ENCODE measurements at places on chromosomes 5 and 9.
A peak's percentile ranks its signal among the peaks of the same experiment; 100 is the strongest.

DNA sequence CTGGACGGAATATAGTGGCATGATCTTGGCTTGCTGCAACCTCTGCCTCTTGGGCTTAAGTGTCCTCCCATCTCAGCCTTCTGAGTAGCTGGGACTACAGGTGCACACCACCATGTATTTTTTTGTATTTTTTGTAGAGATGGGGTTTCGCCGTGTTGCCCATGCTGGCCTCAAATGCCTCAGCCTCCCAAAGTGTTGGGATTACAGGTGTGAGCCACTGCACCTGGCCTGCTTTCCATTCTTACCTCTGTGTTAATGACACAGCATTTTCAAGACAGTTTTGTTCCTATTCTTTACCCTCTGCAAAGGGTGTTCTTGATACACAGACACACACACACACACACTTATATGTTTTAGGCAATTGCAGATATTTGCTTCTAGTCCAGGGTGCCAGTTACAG is 113.3 kb downstream of the LRRC70 start:
- no peak for DNase-seq

GRCh38 chr9:98968601-98969337 is 25.1 kb downstream of the COL15A1 start:
- no peak for DNase-seq

DNA sequence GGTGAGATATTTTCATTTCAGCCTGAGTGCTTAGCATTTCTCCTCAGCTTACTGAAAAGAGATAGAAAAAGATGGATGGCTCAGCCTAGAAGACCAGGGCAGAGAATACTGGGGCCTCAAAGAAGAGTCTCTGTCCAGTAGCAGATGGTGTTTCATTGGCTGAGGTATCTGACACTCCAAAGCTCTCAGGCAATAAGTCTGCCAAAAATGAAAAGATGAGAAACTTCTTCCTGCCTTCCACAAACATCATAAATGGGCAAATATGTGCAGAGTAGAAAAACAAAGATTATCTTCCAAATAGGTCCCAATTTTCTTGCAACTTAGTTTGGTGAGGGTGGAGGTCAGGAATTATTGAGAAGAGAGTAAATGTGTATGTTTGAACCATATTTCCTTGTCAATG is 87.4 kb upstream of the ICE1 start:
- no peak for DNase-seq

GRCh38 chr5:6829150-6829784 is 116.0 kb downstream of the TENT4A start:
- peak; percentile 82 for DNase-seq

DNA sequence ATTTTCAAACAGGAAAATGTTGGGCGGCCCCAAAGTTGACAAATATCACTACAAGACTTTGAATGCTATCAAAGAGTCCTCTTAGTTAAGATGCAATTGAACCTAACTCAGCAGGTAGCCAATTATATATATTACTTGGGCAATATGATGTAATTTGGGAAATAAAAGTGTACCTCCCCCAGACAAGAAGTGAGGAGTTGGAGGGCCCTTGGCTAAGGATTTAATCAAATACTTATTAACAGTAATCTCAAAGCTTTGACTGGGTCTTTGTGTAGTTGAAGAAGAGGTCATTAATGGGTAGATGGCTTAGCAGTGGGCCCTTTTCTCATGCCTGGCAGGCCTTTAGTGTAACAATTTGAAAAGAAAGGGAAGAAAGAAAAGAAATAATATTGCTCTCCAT is 599.0 kb downstream of the CSNK1G3 start:
- no peak for DNase-seq

GRCh38 chr5:138316355-138316754 is 15.2 kb downstream of the CDC25C start:
- no peak for DNase-seq

GRCh38 chr5:38931731-38932130 is 85.9 kb downstream of the OSMR start:
- DNase-seq: no peak

GRCh38 chr9:136024696-136025316 is 63.6 kb upstream of the UBAC1 start:
- no peak for DNase-seq

DNA sequence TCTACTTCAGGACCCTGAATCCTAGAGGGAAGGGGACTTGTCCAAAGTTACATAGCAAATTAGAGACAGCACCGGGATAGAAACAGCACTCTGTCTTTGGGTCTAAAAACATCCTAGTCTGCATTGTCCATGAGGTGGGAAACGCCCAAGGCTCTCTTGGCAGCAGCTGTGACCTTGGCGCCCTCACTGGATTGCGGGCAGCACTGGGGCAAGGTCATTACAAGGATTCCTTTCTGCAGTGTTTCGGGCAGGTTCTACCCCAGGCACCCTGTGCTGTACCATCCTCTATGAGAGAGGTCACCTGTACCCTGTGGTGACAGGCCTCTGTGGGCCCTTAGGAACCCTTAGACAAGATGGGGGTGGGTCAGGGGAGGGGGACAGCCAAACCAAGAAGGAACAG is 8.6 kb downstream of the CD74 start:
- DNase-seq: no peak

DNA sequence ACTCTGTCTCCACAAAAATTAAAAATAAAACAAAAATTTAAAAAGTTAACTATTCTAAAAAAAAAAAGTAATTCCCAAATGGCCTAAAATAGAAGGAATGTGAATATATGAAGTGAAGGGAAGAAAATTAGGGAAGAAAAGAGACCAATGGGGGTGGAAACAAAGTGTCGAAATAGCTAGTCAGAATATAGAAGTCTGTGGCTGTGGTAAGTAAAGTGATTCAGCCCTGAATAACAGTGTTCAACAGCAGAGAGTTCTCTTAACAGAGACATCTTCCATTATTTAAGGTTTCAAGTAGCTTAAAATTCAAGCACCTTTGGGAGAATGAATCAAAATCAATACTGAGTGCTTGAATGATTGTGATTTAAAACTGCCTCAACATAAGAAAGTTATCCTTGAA is 51.7 kb downstream of the LPAR1 start:
- no peak for DNase-seq

GRCh38 chr5:89904442-89904841 is 505.1 kb downstream of the CETN3 start:
- no peak for DNase-seq

- peak; percentile 24 for DNase-seq
These were observed 12.0 kb downstream of the GPSM1 start for GRCh38 chr9:136339173-136339957.

DNA sequence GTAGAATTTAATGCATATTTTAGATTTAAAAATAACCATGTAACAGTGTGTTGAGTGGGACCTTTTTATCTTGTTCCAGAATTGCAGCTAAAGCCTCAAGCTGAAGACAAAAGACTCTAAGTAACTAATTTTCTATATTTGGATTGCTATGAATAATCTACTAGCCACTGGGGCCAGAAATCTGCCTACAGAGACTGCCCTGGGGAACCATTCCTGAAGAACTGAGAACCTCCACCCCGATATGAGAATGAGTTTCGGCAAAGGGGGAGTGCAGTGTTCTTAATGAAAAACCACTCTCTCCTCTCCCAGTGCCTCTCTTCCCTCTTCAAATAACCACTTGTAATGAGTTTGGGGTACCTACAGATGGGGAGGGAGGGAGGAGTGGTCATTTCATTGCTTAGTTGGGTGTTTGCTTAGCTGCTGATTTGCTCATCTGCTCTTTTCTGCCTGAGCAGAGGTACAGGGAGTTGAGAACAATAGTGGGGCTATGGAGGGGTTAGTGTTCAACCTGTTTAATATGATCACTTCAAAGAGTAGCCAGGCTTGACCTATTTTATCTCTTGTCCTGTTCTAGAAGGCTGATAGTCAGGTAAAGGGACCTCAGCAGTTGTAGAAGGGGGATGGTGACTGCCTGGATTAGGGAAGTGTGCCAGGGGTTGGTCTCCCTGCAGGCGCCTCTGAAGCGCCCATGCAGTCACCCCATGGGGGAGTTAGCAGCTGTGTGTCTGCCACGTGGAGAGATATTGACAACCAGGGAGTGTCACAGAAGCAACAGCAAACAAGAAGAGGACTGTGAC is 47.7 kb downstream of the ATG10 start:
- DNase-seq: no peak

- DNase-seq: no peak
These were observed 11.8 kb downstream of the BTNL8 start for GRCh38 chr5:180910735-180911134.

DNA sequence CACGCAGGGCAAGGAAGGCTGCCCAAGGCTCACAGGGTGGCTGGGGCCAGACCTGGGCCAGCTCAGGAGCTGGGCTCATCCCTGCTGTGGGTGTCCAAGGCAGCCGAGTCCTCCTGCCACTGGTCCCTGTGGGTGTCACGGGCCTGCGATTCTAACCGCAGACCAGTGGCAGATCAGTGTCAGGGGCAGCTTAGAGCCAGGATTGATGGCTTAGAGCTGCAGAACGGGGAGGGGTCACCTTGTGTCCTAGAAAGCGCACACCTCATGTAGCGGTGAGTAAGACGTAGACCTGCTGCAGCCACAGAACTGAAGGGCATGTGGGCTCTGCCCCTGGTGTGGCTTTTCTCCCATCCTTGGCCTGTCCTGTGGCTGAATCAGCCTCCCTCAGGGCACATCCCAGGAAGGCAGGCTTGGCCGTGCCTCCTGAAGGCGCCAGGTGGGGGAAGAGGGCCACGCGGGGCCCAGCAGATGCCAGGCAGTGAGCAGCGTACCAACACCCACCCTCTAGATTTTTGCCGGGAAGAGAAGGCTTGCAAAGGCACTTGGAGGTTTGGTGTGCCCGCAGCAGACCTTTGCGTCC is 78.3 kb upstream of the FCN2 start:
- DNase-seq: no peak

DNA sequence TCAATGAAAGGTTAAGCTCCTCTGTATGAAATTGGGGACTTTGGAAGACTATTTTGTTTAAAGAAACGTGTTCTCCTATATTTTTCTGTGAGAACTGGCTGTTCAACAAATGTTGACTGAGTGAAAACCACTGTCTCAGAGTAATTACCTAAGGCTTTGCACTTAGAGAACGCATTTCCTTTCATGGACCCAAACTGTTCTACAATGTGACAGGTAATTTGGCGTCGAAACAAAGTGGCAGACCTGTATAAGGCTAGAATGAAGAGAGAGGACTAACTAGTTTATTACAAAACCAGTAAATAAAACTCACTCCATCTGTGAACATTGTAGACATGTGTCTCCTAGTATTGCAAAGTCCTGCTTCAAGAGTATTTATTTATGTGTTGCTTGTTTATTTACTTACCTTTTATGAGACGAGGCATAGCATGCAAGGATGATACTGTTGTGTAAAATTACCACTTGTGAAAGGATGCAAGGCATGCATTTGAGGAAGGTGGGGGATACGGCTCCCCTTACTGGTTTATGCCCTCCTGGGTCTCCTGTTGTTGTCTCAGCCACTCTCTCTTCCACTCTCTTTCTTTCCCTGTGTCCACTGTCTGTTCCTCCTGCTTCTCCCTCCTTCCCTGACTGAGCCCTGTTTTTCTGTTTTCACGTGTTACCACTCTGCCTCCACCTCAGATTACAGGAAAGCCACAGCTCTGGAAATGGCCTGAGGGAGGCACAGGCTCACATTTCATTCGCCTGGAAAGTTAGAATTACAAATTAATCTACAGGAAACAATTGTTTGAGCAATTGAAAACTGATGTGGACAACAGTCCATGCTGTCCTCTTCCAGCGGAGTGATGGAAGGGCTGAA is 444.0 kb upstream of the ZNF608 start:
- DNase-seq: no peak

Measured in activated T-cell treated with anti-CD3 and anti-CD28 coated beads, Interleukin-2, amount 50 U/mL, for 72 hours (primary cell).